T-helper 17 cell (primary cell): ENCODE measurements at places on chromosomes 5 and 9. TPM values are rescaled to one million over a fixed set of nuclear protein-coding genes. Genes with fewer than 3 reads are reported as not detected.

DNA sequence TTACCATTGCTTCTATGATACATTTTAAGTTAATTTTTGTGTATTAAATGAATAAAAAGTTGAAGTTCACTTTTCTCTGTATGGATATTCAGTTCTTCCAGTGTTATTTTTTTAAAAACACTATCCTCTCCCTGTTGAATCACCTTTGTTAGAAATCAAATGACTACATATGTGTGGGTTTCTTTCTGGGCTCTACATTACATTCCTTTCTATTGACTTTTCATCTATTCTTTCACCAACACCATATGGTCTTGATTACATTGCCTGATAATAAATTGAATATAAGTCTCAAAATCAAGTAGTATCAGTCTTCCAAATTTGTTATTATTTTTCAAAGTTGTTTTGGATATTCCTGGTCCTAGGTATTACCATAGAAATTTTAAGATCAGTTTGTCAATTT is 7.3 kb upstream of the RASEF start:
- H3K27ac ChIP-seq: no peak overlapping the region
- H3K27me3 ChIP-seq: no peaks in the 10 kb centered on the region

- H3K4me3 ChIP-seq: no peak overlapping the region
- DNase-seq: no peak
- H3K27me3 ChIP-seq: peaks cover 17% of the 10 kb centered on the region
- peaks cover 3% of the 10 kb centered on the region for H3K4me1 ChIP-seq
- no peaks in the 10 kb centered on the region for H3K36me3 ChIP-seq
Measured at GRCh38 chr5:127079994-127080491, 6.7 kb upstream of the C5orf63 start.

DNA sequence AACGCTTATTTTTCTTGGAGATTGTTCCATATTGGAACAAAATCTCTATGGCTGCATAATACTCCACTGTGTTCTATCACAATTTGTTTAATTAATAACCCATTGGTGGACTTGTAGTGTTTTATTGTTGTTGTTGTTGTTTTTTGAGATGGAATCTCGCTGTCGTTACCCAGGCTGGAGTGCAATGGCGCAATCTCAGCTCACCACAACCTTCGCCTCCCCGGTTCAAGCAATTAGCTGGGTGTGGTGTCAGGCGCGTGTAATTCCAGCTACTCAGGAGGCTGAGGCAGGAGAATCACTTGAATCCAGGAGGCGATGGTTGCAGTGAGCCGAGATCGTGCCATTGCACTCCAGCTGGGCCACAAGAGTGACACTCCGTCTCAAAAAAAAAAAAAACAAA is 38.7 kb downstream of the SPRY4 start:
- no peak for DNase-seq
- peaks cover 2% of the 10 kb centered on the region for H3K36me3 ChIP-seq
- no peaks in the 10 kb centered on the region for H3K27me3 ChIP-seq
- H3K4me1 ChIP-seq: peaks cover 19% of the 10 kb centered on the region

DRD1 gene
- total RNA-seq: not detected

GRIN3A gene
- not detected for total RNA-seq

NSA2 gene
- total RNA-seq: 75.1 TPM

GTF2H2 gene
- 17.0 TPM for total RNA-seq
